ENCODE measurements at places on chromosomes 2 and 18.

DNA sequence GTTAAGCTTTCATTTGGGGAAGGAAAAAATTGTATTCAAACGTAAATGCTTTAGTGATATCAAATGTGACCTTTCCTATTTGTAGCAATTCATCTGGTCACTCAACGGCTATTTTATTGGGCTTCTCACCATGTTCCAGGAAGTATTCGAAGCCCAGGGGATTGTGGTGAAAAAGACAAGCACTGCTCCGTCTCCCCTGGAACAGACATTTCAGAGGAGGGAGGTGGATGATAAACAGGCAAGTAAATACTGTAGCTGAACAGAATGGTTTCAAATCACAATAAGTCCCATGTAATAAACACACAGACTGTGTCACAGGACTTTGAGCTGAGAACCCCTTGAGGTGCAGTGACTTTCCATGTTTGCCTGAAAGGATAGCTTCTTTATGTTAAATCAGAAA lies 464.7 kb upstream of the HNRNPA3 start:
- DNase-seq = no peak

DNA sequence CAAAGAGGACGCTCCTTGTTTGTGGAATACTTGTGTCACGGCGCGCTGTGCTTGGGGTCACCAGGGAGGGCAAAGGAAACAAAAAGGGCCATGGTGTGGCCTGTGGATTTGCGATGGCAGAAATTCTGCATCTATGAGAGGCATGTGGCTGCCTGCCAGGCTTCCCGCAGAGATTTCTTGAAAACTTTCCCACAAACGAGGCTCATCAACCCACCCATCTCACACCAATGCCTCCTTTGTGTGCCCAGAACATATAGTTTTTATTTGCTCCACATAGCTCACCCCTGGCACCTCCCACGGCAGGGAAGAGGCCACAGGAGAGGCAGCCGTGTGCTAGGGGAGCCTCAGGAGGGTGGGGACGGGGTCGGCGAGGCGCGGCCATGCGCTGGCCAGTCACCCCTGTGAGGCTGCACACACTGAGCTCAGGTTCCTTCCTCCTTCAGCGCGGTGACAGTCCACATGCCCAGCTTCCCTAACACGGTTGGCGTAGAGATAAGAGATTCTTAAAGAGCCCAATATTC lies 100.3 kb downstream of the MBP start:
- DNase-seq = no peak

DNA sequence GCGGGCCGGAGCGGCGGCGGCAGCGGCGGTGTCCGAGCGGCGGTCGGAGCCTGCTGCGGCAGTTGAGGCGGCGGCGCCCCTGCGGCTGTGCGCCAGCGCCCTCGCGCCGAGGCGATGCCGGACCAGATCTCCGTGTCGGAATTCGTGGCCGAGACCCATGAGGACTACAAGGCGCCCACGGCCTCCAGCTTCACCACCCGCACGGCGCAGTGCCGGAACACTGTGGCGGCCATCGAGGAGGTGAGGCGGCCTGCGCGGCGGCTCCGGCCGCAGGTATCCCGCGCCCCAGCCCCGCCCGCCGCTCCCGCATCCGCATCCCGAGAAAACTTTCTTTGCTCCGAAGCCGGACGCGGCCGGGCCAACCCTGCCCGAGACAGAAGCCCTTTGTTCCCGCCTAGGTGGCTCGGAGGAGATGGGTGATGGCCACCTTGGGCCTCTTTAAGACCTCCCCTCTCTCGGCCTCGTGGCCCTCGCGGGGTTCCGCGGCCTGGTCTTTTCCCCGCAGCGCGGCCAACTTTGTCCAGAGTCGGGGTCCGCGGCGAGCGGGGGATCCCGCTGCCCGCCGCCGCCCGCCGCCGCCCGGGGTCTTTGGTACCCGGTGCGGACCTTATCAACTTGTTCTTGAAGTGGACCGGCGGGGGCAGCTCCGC lies 504 bp downstream of the ASAP2 start:
- no peak for DNase-seq

DNA sequence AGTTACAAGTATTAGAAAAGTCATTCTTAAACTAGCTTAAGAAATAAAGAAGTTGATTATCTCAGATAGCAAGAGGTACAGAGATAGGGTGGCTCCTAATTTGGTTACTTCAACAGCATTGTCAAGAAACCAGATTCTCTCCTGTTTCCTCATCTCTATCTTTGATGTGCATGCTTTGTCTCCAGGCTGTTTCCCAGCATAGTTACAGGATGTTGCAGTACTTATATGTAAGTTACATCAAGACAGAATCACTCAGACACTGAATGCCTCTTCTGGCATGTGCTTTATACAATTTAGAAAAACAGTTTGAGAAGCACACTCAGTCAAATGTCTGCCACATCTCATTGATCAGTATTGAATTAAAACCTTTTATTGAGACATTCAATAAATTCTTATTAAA lies 189.5 kb upstream of the UBE2E3 start:
- no peak for DNase-seq

- no peak for DNase-seq
These were observed 33.9 kb downstream of the ACKR3 start for GRCh38 chr2:236603361-236604015.

GRCh38 chr2:75605770-75606529 lies 40.6 kb upstream of the MRPL19 start:
- DNase-seq = no peak

- no peak for DNase-seq
These were observed 404.8 kb downstream of the MEIS1 start for GRCh38 chr2:66839551-66840320.

DNA sequence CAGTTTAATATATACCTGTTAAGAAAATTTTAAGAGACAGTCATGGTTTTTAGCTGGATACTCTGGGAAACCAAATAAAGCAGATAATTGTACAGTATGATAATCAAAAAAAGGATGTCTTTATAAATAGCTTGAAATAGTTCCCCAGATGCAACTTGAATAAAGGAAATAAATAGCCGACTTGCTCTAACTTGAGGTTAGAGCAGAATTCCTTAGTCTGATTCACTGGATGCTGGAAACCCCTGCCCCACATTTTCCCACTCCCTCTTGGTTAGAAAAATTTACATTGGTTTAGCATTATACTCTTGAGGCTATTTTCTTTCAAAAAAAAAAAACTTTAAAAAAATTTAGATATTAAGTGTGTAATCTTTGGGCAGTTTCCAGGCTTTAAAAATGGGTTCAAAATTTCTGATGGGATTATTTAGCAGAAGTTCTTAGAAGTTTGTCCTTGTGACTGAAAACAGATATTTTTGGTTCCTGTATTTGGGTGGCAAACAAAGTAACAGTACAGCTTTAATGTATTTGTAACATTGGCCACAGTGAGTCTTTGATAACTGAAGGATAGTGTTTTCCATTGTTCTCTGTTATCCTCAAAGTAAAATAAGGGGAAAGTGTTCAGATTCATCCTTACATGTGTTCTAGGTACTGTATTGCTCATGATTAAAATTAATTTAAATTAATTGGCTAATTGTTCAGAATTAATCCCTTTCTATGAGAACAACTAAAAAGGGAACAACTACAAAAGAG lies 39.6 kb downstream of the ITGAV start:
- DNase-seq = no peak

DNA sequence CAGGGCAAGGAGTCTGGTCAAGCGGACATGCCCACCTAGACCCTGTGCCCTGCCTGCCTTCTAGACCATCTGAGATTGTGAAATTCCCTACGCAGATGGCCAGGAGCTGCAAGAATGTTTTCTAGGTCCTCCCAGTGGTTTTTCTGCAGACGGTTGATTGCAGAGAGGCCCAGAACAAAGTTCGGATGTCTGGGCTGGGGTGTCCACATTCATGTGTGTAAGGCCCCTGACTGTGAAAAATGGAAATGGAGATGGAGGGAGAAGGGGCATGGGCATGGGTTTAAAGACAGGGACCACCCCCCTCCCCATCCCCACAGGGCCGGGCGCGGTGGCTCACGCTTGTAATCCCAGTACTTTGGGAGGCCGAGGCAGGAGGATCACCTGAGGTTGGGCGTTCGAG lies 11.8 kb downstream of the ARHGAP25 start:
- DNase-seq = no peak

DNA sequence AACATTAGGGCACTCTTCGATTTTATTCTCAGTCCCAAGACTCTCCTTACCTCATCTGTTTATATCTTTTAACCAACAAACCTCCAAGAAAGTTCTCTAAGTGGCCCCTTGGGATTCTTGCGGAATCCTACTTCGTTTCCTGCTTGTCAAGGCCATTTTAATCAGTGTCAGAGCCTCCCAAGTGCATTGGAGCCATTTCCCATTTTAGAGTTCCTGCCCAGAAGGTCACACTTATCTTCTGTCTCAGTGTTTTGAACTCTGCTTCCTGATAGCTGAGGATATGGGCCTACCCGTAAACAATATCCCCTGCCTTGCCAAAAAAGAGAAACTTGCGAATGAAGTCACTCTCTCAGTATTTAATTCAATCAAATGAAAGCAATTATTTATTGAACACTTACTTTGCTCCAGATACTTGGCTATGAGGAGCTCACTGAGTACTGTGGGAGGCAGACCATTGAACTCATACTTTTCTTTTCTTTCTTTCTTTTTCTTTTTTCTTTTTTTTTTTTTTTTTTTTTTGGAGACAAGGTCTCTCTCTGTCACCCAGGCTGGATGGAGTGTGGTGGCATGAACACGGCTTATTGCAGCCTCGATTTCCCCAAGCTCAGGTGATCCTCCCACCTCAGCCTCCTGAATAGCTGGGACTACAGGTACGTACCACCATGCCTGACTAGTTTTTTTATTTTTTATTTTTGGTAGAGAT lies 5.7 kb upstream of the NOSTRIN start:
- no peak for DNase-seq

GRCh38 chr2:148613231-148614013 lies 31.1 kb upstream of the EPC2 start:
- no peak for DNase-seq

- DNase-seq = no peak
These were observed 7.1 kb downstream of the PTMA start for GRCh38 chr2:231715499-231715837.

Measured in hematopoietic multipotent progenitor cell treated with erythropoietin and hydrocortisone succinate and interleukin-3 and kit ligand, for 17 days (in vitro differentiated cells).